T follicular helper cell (primary cell): ENCODE measurements at places on chromosomes 16 and 17.

GRCh38 chr16:16120382-16121184, 102.7 kb downstream of the ABCC6 start:
- DNase-seq: no peak

DNA sequence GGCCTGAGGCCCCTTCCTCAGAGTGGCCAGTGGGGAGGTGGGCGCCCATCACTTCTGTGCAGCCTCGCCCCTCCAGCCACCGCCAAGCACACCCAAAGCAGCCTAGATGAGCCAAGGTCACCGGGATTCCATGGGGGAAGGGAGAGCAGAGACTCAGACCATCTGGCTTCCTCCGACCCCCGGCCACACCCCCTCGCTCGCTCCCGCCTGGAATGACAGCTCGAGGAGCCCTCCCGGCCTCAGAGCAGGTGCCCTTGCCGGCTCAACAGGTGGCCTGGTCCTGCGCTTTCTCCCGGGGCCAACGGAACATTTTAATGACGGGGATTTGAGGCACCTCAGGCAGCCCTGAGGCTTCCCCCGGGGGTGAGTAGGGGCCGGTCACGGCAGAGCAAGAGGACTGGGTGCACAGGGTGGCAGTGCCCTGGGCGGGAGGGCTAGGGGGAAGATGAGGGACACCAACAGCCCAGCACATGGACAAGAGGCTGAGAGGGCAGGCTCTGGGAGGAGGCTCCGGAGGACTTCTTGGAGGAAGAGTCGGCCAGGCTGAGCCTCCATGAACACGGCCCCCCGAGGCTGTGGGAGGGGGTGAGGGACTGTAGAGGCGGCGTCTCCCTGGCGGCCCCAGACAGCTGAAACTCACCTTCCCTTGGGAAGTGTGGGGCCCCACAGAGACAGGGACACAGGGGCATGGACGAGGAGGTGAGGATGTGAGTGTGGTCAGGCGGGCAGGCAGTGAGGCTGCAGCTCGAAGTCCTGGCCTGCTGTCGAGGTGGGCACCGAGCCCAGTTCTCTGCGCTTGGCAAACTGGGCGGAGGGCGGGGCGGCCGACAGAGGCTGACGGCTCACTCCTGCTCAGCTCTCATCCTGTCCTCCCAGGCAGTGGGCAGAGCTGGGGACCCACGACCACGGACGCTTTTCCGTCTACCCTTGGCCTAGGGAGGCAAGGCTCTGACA, 12.5 kb upstream of the C1QTNF8 start:
- no peak for DNase-seq

GRCh38 chr17:74842146-74842598, 17.5 kb downstream of the GRIN2C start:
- DNase-seq: no peak

DNA sequence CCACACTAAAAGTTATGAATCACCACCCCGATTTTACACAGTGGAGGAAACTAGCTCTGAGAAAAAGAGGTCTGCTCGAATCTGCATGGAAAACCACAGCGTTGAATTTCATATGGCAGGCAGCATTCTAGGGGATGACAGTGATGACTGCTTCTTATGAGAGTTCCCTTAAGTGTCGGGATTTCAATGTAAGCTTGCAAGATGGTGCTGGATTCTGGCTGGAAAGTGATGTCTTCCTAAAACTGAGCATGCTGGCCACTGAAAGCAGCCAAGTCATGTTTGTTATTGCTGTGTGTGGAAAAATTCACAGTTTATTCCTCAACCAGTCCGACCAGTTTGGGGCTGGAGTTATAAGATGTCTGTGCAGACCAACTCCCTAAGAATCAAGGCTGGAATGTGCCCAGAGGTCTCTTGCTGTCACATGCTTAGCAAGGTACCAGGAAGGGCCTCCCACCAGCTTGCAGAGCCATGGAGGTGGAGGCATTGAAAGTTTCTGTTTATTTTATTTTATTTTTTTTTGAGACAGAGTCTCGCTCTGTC, 37.2 kb upstream of the GAN start:
- DNase-seq: no peak

DNA sequence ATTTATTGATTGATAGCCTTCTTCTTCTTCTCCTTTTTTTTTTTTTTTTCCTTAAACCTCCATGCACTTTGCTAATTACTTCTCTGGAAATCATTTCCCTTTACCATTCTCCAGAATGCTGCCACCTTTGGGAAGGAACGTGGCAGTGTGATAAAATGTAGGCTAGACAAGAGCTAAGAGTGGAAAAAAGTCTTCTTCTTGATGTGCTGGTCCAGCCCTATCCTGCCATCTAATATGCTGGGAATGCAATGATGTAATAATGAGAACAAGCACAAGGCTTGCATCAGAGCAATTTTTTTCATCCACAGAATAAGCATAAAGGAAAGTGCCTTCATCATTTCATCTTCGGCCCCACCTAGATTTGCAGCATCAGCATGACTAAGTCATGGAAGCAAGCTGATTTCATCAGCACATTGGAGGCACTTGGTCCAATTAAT, 128.7 kb upstream of the ZFHX3 start:
- DNase-seq: no peak

GRCh38 chr16:3112058-3112880, at the start of gene ZNF205:
ZNF205 (plus strand) TSS chr16:3112586; CDS start chr16:3113431, 845 bp downstream.
- no peak for DNase-seq

- DNase-seq: no peak
Measured at GRCh38 chr16:89693931-89694783, 7.3 kb downstream of the SPATA2L start.

DNA sequence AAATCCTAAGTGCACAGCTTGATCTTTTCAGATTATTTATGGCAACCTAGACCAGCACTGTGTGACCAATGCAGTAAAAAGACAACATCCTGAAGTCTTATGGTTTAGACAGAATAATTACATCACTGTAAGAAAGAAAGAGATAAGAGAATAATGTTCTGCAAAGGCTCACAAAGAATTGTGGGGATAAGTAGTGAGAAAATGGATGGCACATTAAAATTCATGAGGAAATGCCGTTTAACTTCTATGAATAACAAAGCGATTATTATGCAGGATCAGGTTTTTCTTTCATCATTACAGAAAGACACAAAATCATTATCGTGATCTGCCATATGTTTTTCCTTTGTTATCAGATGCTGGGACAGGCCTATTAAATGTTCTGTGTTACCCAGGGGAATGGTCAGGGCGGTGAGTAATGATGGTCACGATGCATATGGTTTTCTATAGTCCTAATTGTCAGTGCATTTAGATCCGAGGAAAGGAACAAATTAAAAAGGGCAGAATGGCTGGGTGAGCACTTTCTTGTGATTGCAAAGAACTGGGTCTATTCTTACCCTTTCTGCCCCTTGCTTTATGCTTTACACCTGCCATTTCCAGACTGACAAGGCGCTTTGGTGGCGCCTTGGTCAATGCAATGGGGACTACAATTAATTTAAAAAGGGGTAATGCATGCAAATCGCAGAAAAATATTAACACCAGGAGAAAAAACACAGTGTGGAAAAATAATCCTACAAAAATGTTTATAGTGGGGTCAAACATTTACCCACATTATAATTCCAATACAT, 18.1 kb upstream of the DHX40 start:
- no peak for DNase-seq

- no peak for DNase-seq
Measured at GRCh38 chr17:30556374-30557332, 79.4 kb downstream of the GOSR1 start.

- no peak for DNase-seq
Measured at GRCh38 chr17:41442739-41443138, 2.0 kb upstream of the KRT38 start.
